ENCODE measurements at places on chromosomes 3 and 15.

GRCh38 chr15:66115568-66116206, 137.9 kb downstream of the MEGF11 start:
- no peak for DNase-seq

DNA sequence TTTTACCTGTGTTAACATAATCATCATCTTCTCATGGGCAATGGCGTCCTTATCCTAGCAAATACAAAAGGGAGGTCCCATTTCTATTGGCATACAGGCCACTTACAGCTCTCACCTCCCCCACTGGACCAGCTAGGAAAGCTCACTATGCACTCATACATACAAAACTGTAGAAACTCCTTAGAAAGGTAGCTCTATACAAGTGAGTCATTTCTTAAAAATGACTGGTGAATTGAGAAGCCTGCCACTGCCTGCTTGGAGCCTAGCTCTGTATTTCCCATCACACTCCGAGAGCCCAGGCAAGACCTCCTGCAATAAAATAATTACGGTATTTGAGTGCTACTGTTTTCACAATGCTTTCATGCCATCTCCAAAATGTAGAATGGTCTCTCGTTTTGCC, 321.8 kb downstream of the ULK4 start:
- no peak for DNase-seq

DNA sequence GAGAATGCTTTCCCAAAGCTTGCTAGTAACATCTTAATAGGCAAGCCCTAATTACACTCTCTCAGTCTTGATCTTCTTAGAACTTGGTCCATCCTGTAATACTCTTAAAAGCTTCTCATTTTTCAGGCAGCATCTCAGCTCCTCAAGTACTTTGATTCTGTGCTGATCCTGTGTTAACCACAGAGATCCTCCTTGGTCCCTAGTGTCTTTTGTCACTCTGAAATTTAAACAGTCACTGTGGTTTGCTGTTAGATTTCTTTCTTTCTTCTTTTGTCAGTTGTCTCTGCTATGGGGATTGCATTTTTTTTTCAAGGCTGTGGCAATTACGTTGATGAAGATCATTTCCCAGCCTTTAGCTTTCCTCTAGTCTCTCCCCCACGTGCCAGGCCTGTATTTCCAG, 26.0 kb upstream of the UBE3A start:
- DNase-seq: no peak

GRCh38 chr3:113769551-113769950, 22.7 kb downstream of the ATP6V1A start:
- no peak for DNase-seq

DNA sequence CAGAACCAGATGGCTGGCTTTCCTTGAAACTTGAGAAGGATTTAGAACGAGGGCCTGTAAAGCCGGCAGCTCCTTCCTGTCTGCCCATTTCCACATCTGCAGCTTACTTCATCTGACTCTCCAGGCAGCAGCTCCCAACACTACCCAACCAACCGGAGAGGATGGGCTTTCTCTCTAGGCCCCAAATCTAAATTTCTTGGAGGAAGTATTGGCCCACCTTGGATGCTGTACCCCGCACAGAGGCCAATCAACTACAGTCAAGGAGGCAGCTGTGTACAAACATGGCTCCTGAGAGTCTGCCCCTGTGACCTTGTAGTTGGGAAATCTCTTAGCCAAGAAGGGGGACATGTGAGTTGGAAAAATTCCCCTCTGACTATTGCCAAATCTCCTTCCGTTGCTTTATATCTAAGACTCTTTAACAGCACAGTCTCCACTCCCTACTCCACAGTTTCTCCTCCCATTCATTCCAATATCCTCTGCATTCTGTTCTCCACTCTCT, 8.0 kb upstream of the ACAP2 start:
- DNase-seq: no peak

- no peak for DNase-seq
Observed at GRCh38 chr3:5017925-5018531, 38.8 kb downstream of the BHLHE40 start.

GRCh38 chr3:78645628-78646310, 1122.0 kb downstream of the ROBO1 start:
- peak; percentile 55 for DNase-seq

DNA sequence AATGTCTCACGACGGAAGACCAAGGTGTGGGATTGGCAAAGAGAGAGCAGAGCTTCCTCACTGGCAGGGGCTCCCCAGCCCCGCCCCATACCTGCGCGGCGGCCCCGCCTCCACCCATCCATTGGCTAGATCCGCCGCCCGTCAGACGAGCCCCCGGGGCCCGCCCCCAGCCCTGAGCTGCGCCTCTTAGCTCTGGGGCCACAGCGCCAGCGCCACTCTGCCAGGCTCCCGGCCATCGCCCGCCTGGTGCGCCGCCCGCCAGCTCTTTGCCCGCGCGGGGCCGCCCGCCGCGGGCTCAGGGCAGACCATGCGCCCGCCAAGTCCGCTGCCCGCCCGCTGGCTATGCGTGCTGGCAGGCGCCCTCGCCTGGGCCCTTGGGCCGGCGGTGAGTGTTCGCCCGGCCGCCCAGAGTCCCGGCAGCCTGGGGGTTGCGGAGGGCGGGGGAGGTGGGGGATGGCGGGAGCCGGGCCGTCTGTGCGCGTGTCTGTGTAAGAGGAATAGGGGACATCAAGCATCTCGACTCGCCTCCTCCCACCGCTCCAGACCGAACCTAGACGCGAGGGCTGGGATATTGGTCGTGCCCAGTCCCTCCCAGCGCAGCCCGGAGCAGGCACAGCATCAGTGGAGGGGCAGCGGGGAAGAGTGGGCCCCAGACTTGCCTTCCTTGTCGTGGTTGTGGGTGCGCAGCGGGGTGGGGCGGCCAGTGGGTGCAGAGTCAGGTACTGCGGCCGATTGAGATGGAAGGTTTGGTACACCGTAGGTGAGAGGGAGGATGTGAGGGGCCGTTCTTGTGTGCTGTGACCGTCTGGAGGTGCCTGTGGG, at the start of gene VIPR1:
Gene VIPR1, plus strand, starts transcription at position 215 of the 822 bp plus-strand sequence. Its CDS starts 93 bp downstream, at position 308.
- DNase-seq: peak; percentile 99

GRCh38 chr15:41647262-41647661, 12.9 kb upstream of the MGA start:
- DNase-seq: no peak

GRCh38 chr3:32972482-32973146, 21.2 kb downstream of the CCR4 start:
- no peak for DNase-seq

DNA sequence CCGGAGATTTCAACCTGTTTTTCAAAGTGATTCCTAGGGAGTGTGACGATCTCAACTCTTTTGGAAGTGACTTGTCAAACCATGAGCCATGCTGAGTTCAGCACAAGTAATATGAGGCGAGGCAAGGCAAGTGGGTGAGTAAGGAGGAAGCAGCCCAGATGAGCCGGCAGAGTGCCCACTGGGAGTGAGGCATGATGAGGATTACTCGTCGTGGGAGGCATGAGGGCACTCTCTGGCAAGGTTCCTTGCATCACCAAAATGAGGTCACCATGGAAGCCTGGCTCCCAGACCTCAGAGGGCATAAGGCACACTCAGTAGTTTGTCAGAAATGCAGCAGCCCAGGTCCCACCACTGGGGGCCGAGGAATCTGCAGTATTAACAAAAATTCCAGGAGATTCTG, 636.1 kb downstream of the MAGI1 start:
- DNase-seq: peak; percentile 62

DNA sequence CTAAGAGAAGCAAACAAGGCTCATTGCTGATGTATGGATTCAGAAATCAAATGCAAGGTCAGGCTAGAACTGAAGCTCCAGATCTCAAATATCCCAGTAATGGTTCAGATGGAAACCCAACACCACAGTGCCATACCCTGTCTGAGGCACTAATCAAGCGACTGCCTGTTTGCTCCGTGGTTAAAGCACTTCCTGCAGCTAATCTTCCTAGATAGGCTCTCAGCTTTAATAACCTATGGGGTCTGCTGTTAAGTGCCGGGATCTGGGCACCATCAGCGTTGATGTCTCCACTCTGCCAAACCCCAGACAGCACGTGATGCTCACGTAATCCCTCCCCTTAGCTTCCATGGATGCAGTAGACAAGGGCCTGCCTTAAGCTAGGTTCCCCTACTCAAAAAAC, 262.6 kb downstream of the MECOM start:
- DNase-seq: no peak

GRCh38 chr3:186719945-186720739, 3.0 kb downstream of the KNG1 start:
- no peak for DNase-seq

GRCh38 chr15:48645558-48646330, at the start of gene FBN1:
Gene FBN1, minus strand, starts transcription at chr15:48645709. Its CDS starts 940 bp downstream, at chr15:48644769.
- DNase-seq: no peak

GRCh38 chr3:179927191-179927590, 109.5 kb downstream of the PEX5L start:
- no peak for DNase-seq

- no peak for DNase-seq
Observed at GRCh38 chr15:90691369-90691768, 25.8 kb upstream of the BLM start.

GRCh38 chr3:9122732-9123364, 126.6 kb downstream of the SRGAP3 start:
- DNase-seq: no peak

- no peak for DNase-seq
Observed at GRCh38 chr3:46193436-46193835, 14.7 kb downstream of the CCR1 start.

GRCh38 chr3:85567071-85567676, 608.4 kb downstream of the CADM2 start:
- DNase-seq: no peak

- peak; percentile 58 for DNase-seq
Observed at GRCh38 chr15:99564221-99565048, 1.3 kb upstream of the MEF2A start.

DNA sequence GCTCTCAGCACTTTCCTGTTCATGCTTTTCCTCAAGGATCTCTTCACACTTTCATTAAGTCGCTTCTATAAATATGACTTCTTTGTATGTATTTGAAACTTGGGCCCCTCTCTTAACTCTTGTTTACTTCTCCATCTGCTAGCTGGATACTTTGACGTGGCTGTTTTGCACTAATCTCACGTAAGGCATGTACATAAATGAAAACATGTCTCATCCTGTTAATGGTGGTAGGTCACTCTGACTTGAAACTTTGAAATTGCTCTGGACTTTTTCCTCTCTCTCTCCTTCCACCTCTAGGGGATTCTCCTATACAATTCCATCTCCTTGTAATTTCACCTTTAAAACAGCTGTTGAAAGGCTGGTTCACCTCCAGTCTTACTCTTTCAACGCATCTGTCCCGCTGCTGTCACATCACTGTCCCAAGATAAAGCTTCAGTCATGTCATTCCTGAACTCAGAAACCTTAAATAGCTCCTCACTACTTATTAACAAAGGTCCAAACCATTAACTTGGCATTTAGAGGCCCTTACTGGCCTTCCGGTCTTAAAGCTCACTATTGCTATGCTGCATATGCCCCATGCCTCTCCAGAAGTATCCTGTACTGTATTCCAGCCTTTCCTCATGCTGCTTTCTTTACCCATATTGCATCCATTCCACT, 1.2 kb downstream of the BLOC1S6 start:
- no peak for DNase-seq

- DNase-seq: no peak
Observed at GRCh38 chr15:27234593-27234992, 263.6 kb downstream of the GABRG3 start.

DNA sequence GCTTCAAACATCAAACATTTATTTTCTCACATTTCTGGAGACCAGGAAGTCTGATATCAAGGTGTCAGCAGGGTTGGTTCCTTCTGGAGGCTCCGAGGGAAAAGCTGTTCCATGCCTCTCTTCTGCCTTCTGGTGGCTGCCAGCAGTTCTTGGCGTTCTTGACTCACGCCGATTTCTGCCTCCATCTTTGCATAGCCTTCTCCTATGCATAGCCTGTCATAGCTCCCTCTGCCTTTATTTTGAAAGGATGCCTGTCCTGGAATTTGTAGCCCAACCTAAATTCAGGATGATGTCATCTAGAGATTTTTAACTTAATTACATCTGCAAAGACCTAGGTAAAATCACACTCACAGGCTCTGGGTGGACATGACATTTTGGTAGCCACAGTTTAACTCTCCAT, 70.4 kb downstream of the RGMA start:
- DNase-seq: no peak

GRCh38 chr3:10695595-10696285, 120.3 kb upstream of the SLC6A11 start:
- no peak for DNase-seq

DNA sequence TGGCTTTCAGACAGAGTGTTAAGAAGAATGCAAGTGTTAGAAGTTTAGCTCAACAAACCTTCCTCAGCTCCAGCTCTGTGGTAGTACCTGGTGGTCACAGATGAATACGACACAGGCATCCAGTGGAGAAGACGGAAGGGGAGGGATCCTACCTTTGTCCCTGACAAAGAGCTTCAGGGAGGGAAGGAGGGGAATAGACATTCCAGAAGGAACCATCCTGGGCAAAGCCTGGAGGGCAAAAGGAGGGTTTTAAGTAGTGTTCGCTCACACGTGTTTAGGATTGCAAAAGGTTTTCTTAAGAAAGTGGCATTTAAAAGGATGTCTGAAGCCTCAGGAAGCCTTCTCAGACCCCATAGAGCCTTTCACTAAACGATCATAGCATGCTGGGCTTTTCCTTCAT, 2.8 kb downstream of the CHCHD4 start:
- DNase-seq: no peak

DNA sequence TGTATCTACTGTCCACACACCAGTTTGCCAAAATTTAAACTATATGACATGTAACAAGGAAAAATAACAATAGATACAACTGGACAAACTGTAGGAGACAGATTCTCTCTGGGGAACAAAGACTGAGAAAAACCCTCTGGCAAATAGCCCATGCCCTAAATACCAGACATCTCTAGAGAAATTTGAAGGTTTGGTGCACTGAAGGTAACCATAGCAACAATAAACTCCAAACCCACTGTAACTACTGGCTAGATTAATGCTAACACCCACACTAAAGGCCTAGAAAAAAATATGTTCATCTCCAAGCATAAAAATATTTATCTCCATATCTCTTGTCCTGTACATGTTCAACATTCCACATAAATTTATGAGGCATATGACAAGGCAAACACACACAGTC, 267.1 kb downstream of the STXBP5L start:
- no peak for DNase-seq

GRCh38 chr3:57077630-57078343, 17.3 kb downstream of the SPATA12 start:
- DNase-seq: no peak

- no peak for DNase-seq
Observed at GRCh38 chr3:45482829-45483228, 94.5 kb downstream of the LARS2 start.

DNA sequence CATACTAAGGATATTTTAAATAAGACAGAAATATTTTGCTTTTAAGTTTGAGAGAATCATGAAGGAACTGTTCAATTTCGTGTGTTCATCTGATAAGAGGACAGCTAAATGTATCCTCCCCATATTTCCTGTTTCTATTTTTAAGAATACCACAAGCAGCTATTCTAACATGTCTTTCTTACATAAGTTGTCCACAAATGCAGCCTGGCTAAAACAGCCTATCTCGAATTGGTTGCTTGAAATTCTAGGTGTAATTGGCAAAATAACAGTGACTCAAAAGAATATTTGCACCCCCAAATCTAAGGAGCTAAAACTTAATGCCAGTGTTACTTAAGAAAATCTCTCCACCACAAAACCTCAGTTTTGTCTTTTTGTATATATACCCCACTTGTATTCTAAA, 35.0 kb downstream of the BTLA start:
- DNase-seq: no peak
